Effector CD4-positive, alpha-beta T cell (primary cell): ENCODE measurements at places on chromosomes 2 and 18.
A peak's percentile ranks its signal among the peaks of the same experiment; 100 is the strongest.

GRCh38 chr2:100992262-100992661 lies 9.8 kb upstream of the RPL31 start:
- no peak for DNase-seq

GRCh38 chr2:61905372-61906185 lies at the start of gene COMMD1:
Gene COMMD1, plus strand, starts transcription at chr2:61905674. Its CDS starts 5 bp downstream, at chr2:61905679.
- DNase-seq: peak; percentile 69

GRCh38 chr2:224802407-224802806 lies 86.2 kb upstream of the CCDC195 start:
- DNase-seq: no peak

DNA sequence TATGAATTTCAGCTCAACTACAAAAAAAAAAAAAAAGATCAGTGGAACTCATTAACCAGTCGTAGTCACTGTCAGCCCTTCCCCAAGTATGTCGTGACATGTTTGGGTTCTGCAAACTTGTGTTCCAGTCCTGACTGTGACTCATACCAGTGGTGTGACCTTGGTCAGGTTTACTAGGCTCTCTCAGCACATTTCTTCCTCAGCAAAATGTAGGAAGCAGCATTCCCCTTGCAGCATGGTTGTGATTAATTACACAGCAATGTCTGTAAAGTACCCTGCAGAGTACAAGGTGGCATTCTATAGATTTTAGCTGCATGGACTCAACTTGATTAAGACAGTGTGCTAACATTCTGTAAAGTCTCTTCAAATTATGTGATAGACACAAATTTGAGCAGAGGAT lies 156.9 kb downstream of the LAMA1 start:
- DNase-seq: no peak

DNA sequence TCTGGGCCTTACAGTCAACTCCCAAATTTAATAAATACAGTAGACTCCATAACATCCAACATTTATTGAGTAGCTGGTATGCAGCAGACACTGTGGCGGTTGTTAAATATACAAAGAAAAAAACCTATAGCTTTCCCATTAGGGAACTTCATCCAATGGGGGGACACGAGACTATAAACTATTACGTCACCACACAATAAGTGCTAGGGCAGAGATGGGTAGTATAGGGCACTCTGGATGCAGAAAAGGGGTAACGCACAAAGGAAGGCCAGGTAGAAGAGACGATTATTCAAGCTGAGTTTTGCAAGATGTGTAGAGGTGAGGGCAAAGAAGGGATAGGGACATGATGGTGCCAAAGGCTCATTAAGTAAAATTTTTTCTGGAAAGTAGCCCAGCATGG lies 10.8 kb downstream of the CHN1 start:
- DNase-seq: no peak
